Stimulated activated CD8-positive, alpha-beta memory T cell treated with anti-CD3 and anti-CD28 coated beads, Interleukin-15, amount 100 ng/mL, for 48 hours (primary cell): ENCODE measurements at places on chromosomes 11 and 22.

DNA sequence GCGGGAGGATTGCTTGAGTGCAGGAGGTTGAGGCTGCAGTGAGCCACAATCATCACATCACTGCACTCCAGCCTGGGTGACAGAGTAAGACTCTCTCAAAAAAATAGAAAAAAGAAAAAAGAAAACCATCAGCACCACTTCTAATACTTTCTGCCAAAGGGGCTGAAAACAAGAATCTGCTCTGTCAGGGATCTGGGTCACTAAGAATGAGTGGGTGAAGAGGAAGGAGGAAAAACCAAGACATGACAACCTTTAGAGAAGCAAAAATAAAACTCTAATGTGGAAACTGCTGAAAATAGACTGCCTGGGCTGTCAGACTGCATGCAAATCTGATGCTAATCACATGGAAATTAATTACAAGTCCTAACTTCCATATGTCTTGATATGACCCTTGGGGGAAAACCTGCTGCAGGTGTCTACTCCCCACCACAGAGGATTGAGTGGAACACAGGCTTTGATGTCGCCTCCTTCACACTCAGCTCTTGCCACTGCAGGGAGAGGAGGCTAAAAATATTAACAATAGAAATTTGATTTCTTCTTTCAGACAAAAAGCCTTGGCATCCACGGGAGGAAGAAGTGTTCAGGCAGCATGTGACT, 62.5 kb upstream of the CRTAM start:
- DNase-seq = no peak

- no peak for DNase-seq
Measured at GRCh38 chr11:11605181-11605580, 16.6 kb downstream of the GALNT18 start.

DNA sequence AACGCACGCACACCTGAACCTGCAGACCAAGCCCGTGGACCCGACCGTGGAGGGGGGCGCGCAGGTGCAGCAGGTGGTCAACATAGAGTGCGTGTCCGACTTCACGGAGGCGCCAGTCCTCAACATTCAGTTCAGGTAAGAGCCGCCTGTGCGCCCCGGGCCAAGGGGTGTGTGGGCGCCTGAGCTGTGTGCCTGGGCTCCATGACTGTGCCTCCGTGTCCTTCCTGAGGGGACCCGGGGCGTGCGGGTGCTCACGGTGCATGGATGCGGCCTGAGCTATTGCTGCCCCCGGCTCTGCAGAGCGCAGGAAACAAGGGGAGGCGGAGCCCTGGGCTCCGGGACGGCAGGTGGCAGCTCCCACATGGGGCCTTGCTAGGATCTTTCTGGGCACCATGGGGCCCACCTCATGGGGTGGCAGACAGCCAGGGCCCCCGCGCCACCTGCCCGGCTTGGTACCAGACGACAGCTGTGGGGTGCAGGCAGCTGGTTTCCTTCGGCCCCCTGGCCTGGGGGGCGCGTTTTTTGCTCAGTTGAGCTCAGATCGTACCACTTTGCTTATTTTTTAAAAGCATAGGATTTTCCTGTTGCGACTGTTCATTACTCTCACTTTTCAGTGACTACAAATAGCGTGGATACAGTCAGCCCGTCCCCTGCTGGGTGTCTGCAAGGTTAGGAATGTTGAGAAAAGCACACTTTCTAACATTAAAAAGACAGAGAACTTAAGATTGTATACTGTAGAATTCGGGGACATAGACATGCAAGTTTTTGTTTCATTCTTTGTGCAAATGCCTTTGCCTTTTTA, 28.3 kb downstream of the MUC6 start:
- no peak for DNase-seq

- DNase-seq = no peak
Measured at GRCh38 chr11:16811136-16812020, 72.9 kb downstream of the C11orf58 start.

DNA sequence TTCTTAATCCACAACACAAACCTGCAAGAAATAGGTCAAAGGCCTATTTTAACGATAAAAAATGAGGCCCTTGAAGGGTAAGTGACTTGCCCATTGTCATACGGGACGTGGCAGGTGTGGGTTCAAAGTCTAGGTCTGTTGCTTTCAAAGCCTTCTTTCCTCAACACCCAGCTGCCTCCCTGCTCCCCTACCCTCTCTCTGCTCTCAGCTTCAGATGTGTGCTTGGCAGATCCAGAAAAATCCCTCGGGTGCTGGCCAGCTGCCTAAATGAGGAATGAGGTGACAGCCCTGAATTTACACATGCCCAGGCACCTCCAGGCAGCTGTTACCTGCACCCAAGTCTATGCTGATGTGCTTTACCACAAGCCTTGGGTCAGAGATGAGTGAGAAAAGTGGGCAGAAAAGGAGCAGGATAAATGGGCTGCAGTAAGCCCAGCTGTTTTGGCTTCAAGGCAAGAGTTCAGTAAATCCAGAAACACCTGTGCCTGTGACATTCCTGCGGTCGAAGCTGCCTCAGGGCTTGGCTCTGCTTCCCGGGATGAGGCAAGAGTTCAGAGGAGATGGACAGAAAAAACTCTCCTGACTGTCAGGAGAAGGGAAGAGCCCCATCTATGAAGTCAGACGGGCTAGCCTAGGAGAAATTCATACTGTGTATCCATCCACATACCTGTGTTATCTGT, 49.9 kb upstream of the LDLRAD3 start:
- DNase-seq = no peak

GRCh38 chr22:36358533-36359469, 29.0 kb downstream of the MYH9 start:
- DNase-seq = no peak

- no peak for DNase-seq
Measured at GRCh38 chr22:32326647-32327046, 31.0 kb upstream of the RFPL3 start.

DNA sequence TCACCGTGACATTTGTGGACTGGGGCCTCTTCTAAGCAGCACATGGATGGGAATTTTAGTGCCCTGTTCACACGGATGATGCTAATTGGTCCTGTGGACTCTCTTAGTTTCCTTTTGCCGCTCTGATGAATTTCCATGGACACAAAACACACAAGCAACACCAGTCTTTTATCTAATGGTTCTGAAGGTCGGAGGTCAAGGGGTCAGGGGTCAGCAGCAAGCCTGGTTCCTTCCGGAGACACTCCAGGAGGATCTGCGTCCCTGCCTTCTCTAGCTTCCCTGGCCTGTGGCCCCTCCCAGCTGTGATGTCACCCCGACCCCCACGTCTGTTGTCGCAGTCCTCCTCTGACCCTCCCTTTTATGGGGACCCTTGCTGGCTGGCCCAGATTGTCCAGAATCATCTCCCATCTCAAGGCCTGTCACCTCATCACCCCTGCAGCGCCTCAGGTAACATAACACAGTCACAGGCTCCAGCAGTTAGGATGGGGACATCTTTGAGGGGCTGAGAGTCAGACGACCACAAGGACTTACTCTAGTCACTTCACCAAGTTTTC, 6.8 kb downstream of the NADSYN1 start:
- no peak for DNase-seq

DNA sequence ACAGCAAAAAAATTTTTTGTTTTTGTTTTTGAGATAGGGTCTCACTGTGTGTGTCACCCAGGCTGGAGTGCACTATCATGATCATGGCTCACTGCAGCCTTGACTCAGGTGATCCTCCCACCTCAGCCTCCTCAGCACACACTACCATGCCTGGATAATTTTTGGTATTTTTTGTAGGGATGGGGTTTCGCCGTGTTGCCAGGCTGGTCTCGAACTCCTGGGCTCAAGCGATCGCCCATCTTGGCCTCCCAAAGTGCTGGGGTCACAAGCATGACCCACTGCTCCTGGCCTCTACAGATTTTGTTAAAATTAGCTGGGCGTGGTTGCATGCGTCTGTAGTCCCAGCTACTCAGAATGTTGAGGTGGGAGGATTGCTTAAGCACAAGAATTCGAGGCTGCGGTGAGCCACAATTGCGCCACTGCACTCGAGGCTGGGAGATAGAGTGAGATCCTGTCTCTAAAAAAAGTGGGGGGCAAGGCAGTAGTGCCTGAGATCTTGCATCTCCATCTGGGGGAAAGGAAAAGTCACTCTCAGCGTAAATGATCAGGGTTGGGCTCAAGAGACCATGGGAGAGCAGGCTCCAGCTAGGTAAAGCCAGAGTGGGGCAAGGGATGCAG, 10.6 kb upstream of the DGKZ start:
- DNase-seq = no peak

DNA sequence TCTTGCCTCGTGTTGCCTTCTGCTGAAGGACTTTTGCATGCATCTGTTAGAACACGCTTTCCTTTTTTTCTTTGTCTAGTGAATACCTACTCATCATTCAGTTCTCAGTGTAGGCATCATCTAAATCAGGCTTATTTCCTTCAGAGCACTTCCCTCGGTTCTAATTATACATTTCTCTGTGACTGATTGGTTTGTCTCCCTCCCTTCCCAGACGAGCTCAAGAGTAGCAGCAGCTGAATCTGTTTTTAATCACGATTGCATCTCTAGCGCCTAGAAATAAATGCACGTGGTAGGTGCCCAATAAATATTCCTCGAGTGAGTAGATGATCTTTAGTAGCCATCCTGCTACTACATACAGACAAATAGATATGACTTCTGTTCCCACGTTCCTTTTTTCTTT, 6.3 kb downstream of the CEP164 start:
- DNase-seq = no peak

- no peak for DNase-seq
Measured at GRCh38 chr22:49768951-49769690, 58.6 kb downstream of the BRD1 start.

- no peak for DNase-seq
Measured at GRCh38 chr11:126348806-126349582, 6.5 kb upstream of the ST3GAL4 start.

- DNase-seq = no peak
Measured at GRCh38 chr11:92765965-92766371, 203.5 kb upstream of the MTNR1B start.

DNA sequence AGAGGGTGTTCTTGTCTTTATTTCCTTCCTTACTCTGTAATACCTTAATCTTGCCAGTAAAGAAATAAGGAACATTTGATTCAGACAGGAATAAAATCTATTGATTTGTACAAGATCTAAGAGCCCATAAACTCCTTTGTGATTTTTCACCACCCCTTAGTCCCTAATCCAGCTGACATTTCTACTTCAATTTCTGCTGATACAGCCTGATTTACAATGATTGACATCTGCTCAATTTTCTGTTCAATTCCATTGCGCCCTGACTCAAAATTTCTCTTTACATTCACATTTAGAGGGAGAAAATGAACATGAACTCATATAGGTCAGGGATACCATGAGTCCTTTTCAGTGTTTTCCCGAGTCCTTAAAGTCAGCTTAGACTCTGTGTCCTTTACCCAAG, 27.2 kb upstream of the TMEM123 start:
- no peak for DNase-seq

GRCh38 chr22:17597217-17597616, 31.3 kb downstream of the ATP6V1E1 start:
- DNase-seq = no peak
